ENCODE measurements at places on chromosomes 16 and 17.

DNA sequence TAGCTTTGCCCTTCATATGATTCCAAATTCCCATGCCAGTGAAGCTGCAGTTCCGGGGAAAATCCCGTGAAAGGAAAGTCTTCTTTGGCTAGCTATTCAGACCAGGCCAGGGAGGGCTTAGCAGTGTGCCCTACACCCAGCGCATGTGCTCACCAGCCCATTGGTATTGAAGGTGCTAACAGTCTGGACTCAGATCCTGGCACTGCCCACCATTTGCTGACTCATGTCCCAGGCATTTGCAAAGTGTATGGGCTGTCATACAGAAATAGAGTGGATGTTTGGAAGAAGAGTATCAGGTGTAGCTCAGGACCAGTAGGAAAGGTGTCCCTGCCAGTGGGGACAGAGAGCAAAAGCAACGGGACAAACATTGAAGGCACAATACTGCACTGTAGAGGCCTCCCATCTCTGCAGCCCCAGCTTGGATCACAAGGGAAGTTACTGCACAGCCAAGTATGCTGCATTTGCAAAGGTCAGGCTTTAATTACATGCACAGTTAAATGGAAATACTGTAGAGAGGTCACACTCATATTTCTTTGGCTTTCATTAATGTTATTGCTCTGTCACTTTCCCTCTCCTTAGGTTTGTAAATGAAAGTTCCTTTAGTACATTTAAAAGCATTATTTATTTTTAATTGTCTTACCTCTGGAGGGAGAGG lies 220.0 kb downstream of the IRX3 start:
- DNase-seq: no peak

DNA sequence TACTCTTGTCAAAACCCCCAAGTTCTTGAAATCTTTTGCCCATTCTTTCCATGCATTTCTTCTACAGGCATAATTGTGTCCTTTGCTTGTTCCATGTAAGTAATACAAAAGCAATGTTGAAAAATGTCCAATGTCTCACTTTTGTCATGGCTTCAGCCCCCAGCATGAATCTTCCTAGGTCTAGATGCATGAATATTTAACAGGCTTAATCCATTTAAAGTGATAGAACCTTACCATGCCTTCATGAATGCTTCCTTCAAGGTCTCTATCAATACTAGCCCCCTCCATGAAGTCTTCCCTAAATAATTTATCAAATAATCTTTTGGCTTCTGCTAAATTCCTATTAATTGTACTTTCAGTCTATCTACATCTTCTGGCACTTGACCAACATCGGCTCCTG lies 46.1 kb upstream of the ANKFY1 start:
- DNase-seq: no peak

DNA sequence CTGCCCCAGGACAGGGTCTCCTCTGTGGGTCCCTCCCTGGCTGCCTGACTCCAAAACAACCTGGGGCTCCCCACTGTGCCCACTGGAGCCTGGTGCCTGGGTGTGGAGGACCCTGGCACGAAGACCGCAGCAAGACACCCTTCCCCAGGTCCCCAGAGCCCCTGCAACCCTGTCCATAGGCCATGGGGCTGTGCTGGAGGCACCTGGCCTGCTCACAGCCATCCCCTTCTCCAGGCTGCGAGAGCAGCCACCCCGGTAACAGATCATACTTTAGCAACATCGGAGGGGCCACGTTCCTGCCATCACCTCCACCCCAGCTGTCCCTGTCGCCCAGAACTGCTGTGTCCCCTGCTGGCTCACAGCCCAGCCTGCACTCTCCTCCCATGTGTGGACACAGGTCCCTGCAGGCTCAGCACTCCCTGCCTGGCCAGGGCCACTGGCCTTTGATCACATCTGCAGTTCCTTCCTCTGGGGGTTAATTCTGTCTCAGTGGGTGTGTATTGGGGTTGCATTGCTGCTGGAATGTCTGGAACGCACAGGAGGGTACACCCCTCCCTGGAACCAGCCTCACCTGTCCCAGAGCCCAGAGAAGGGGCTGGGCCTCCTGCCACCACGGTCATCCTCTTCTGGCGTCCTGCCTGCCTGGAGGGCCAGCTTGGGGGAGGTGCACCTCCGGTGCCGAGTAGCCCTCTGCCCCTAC lies 12.2 kb downstream of the PPL start:
- no peak for DNase-seq

- DNase-seq: no peak
Measured at GRCh38 chr16:529012-529575, 1.6 kb downstream of the CAPN15 start.

GRCh38 chr17:82698065-82698973 lies at the start of gene RAB40B:
TSS of gene RAB40B (minus strand) at chr17:82698698. CDS start at chr17:82698596, 102 bp downstream.
- peak; percentile 79 for DNase-seq

- no peak for DNase-seq
Measured at GRCh38 chr16:85328676-85329058, 216.4 kb upstream of the CIBAR2 start.
